ENCODE measurements at places on chromosomes 16 and 17.

GRCh38 chr17:68131456-68131855 lies 95.9 kb downstream of the KPNA2 start:
- DNase-seq = no peak

- no peak for DNase-seq
Observed at GRCh38 chr16:59527206-59527997, 793.3 kb upstream of the GOT2 start.

- no peak for DNase-seq
Observed at GRCh38 chr17:8072341-8072728, 15.2 kb downstream of the ALOX12B start.

GRCh38 chr17:56823848-56824247 lies 9.9 kb downstream of the C17orf67 start:
- no peak for DNase-seq

GRCh38 chr17:73045724-73046123 lies 46.8 kb downstream of the SLC39A11 start:
- DNase-seq = no peak

GRCh38 chr16:27138257-27138656 lies 65.1 kb upstream of the KDM8 start:
- DNase-seq = no peak

DNA sequence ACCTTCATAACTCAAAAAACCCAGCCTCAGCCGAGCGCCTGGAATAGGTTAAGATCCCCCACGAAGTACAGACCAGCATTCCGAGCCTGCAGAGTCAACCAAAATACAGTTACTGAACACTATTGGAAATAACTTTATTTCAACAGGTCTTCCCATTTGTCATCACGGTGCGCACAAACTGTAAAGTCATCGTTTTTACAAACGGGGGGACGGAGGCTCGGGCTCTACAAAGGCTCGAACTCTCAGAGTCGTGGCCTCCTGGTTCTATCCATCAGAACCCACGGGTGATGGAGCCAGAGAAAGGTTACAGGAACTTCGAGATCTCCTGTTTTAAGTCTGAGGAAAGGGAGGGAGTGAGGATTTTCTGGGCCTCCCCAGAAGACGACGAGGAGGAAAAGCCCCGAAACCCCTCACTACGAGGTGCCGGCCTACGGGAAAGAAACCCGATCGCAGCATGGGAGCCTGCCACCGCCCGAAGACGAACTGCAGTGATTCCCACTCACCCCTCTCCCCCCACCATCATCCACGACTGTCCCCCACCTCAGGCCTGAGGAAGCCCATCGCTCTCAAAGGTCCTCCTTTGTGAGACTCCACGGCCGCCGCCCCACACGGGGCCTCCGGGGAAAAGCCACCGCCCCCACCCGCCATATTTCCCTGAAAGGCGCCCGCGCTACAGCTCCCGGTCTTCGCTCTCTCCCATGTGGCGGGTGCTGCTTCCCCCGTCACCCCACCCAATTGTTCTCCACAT lies 917 bp downstream of the YWHAE start:
- DNase-seq = no peak

DNA sequence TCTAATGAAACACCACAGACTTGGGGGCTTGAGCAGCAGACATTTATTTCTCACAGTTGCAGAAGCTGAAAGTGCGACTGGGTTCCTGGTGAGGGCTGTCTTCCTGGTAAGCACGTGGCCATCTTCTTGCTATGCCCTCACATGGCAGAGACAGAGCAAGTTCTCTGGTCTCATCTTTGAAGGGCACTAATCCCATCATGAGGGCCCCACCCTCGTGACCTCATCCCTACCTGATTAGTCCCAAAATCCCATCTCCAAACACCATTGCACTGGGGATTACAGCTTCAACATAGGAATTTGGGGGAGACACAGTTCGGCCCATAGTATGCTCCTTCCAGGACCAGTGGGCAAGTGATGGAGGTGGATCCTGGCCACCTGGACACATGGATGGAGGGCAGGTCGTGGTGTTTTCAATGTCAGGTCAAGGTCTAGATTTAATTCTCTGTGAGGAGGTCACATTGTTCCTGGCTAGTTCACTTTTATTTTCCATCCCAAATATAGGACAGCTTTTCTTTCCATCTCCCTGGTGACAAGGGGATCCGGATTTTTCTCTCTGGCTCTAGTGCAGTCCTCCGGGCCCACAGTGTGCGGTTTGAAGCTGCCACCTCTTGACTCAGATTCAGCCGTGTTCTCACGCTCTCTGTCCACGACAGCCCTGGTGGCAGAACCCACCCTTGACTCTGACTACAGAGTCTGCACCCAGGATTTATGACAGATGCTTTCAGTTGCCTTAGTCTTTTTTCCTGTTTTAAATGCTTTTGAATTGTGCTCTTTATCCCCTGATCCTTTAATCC lies 160.5 kb upstream of the NOL11 start:
- DNase-seq = no peak

DNA sequence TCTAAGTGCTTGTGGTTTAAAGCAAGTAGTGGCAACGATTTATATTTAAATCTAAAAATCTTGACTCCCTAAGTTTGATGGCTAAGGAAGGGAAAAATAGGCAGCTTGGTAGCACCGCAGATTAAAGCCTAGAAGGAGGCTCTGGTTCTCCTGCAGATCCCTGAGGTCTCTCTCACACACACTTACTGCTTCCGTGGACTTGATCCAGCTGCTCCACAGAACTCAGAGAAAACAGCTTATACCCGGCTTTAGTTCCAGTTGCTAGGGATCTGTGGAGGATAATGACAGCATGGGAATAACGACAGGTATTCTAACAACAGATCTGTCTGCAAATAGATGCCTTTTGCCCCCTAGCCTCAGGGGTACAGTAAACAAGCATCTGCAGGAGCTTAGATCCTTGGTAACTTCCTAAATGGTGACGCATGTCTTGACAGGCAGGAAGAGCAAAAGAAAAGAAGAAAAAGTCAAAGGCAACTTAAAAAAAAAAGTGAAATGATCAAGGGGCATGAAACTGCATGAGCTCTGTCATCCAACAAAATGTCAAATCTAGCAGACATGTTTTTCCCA lies 4.5 kb downstream of the WIPI1 start:
- no peak for DNase-seq

GRCh38 chr17:37393352-37393751 lies 13.3 kb downstream of the ACACA start:
- no peak for DNase-seq

- DNase-seq = no peak
Observed at GRCh38 chr16:19563377-19563776, 7.9 kb downstream of the VPS35L start.

Data from germinal center (tissue), 1 donor.